ENCODE measurements at places on chromosomes 6 and 20.

DNA sequence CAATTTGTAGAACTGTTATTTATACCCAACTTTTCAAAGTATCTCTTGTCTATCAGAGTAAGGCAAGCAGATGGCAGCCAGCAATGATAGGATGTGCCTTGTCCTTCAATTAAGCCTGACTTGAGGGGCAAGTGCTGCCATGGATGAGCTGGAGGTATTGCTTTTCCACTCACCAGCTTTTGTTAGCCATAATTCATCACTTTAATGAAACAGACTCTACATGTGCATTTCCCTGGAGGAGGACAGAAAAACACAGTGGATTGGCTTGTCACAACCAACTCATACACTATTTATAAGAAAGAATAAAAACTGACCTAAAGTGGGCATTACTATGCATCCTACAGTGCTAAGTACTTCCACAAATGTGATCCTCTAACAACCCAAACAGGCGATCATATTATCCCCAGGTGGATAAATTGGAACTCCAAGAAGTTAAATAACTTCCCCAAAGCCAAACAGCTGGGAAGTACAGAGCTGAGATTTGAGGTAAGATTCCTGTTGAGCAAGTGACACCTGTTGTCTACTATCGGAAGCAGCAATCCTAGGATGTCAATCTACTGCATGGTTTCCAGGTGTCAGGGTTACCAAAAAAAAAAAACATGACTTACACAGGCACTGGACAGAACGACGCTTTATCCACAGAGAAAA lies 73.9 kb upstream of the NRSN1 start:
- DNase-seq = no peak

DNA sequence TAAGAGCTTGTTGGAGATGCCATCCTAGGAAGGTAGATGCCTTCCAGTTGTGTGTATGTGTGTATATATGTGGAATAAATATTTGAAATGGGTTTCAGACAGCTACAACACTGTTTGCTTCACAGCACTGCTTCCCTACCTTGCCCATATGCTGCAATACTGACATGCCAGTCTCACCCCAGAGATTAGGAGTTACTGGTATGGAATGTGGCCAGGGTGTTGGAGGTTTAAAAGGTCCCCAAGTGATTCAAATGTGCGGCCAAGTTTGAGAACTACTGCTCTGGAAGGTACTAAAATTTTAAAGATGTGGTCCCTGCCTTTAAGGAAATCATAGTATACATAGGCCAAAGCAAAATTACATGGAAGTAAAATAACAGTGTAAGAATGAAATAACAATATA lies 39.5 kb downstream of the BCKDHB start:
- no peak for DNase-seq

- peak; percentile 13 for DNase-seq
Observed at GRCh38 chr6:5729813-5730517, 276.8 kb downstream of the NRN1 start.

DNA sequence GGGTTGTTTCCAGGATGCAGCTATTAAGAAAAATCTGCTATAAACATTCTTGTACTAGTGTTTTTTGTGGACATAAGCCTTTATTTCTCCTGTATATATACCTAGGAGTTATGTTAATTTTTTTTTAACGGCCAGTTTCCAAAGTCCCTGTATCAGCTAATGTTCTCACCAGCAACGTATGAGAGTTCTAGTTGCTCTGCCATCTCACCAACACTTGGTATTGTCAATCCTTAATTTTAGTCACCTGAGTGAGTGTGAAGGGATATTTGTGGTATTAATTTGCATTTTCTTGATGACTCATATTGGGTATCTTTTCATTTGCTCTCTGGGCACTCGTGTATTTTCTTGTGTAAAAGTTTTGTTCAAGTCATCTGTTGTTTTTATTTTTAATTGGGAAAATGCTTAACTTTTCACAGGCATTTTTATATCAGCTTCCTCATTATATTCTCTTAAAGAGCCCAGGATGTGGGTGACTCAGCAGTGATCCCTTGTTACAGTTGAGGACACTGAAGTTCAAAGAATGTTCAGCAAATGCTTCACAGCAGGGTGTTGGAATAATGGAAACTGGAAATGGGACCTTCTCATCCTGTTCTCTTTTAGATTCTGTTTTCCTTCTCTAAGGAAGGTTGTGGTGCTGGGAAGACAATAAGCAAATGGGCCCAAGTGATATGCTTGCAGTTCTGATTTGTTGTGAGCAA lies 211.7 kb upstream of the PRND start:
- no peak for DNase-seq

DNA sequence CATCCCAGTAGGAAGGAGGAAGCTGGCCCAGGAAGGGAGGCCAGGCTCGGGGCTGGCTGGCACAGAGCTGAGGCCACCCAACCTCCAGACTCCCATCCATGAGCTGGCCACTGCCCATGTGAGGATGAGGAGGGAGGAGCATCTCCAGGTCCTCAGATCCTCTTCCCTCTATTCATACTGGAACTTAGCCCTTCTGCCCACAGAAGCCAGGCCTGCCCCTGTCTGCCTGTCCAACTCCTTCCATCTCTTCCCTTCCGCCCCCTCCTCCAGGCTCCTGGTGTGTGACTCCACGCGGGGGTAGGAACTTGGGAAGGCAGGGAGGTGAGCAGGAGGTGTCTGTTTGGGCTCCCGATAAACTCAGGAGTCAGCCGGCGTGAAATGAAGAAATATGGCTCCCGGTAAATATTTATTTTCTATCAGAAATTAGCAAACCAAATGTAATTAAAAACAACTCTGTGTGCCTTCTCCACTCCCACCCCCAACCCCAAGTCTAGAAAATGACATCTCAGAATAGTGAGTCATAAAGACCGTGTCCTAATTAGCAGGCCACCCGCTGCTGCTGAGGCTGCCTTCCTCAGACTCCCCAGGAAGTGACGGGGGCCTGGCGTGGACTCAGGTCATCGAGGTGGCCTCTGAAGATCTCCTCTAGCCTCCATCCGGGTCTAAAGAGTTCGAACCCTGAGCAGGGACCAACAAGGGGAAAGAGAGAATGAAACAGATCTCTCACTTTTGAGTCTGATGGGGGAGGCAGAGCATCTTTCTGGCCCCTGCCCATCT lies 81.9 kb downstream of the MDGA1 start:
- no peak for DNase-seq

- no peak for DNase-seq
Observed at GRCh38 chr6:39153766-39154397, 38.9 kb upstream of the SAYSD1 start.

GRCh38 chr6:158911746-158912480 lies 88.1 kb downstream of the RSPH3 start:
- peak; percentile 70 for DNase-seq

GRCh38 chr6:15561447-15562199 lies 101.2 kb downstream of the DTNBP1 start:
- DNase-seq = no peak

DNA sequence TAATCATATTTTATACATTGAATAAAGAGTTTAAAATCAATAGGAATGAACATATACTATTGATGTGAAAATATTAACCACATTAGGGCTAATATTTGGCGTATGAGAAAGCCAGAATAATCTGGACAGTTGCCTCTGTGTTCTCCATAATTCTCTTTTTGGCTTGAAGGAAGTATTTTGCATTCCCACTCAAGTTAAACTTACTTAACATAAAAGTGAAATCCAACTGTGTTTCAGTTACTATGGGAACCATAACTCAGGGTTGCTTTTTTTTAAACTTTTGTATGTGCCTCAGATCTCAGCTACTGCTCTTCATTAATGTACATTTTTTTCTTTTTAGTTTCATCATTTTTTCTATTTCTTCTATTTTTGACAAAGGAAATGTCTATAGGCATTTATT lies 479.8 kb downstream of the NKAIN2 start:
- DNase-seq = no peak

DNA sequence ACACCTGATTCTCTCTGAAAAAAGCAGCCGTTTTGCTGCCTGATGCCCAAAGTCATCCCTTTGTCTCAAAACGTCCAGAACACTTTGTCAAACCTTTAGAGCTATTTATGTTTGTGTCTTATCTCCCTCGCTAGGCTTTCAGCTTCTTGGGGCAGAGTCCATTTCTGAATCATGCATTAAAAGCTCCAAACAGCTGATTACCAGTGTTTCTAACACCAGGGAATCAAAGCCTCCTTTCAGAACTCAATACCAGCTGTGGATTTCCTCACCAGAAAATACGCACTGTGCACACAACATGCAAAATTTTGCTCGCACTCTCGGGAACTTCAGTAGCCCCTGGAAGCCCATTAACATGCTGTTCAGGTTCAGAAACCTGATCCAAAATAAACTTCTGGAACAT lies 333.3 kb downstream of the HACE1 start:
- DNase-seq = no peak

DNA sequence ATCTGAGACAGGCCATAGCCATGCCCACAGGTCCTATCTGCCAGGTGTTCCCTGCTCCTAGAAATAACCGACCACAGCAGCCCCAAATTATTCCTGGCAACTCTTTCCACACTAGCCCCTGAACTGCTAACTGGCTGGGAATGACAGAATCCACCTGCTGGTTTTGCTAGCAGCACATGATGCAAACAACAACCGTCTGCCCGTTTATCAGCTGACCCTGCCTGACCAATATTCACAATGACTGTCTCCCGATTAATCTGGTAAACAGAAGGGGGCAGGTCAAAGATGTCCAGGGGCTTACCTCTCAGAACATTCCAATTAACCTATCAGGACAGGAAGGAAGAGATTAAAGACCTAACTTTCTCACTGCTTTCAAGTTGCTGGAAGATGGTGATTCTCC lies 101.5 kb downstream of the NRSN1 start:
- no peak for DNase-seq

DNA sequence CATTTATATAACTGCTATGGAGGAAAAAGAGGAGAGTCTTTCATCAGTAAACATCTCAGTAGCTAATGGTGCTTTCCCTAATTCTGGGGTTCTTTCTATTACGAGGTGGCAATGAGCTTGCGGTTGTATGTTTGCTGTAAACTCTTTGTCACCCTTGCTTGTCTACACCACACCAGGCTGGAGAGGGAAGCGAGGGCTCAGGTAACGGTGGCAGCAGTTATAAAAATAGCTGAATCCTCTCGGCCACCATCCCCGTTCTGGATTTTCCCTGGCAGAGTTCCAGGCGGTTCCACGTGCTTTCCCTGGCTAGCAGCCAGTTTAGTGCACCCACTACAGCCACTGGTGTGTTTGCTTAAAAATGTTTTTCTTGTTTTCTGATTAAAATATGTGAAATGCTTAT lies 39.0 kb downstream of the MAS1 start:
- peak; percentile 1 for DNase-seq

DNA sequence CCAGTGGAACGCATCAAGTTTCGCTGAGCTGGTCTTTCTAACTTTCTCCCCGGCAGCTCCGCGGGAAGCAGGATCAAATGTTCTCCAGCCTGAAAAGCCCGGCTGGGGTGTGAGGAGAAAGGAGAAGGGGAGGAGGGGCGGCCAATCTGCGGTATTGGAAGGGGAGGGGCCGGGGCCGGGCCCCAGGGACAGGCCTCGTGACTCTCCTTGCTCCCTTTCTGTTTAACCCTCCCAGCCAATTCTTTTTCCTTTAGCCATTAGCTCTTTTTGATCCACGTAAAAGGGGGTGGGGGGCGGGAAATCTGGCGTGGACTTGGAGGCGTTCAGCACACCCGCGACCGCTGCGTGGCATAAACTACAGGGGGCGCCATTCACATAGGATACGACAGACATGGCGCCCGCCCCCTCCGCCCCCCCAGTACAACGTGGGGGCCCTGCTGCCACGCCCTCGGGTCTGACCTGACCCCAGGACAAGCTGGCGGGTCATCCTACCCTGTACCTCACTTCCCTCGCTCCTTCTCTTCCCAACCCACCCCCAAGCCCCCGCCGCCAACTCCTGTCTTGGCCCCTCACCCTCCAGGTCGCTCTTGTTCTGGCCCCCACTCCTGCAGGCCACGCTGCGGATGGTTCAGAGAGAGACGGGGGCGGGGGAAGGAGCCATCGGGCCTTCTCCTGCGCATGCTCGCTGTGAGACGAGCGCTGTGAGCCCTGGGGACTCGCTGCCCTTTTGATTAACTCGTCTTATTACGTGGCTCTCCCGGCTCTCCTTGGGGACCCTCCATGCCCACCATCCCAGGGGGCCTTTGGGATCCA lies 7.8 kb upstream of the MDGA1 start:
- DNase-seq = no peak

DNA sequence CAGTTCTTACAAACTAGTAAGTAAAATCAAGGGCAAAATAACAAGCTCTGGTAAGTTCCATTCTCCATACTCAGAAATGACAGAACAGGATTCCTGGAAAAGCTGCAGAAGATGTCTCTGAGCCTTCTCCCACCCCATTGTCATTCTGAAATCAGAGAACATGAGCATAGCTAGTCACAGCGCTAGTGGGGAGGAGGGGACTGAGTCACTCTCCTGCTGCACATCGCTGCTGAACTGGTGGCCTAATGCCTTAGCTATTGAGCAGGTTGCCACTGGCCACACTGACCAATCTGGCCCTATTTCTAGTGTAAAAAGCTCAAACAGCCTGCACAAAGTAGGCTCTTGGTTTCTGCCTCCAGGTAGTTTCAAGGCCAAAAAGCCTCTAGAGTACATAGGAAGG lies 26.1 kb upstream of the RIPPLY2 start:
- DNase-seq = no peak

- no peak for DNase-seq
Observed at GRCh38 chr6:166029506-166029905, 138.1 kb downstream of the TBXT start.

DNA sequence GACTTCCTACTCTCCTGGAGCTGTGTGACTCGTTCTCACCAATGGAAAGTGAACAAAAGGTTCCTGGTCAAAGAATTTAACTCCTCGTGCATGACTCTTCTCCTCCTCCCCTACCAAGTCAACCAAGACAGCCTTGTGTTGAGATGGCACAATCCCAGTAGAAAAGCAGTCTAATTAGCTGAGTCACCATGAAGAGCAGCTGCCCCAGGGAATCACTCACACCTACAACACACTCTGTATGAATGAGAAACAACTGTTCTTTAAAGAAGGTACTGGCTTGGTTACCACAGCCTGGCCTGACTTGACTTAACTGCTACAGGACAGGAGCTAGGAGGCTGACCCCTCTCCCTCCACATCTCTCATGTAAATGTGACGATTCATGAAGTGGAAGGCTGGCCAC lies 2.9 kb upstream of the HLA-DOB start:
- no peak for DNase-seq

DNA sequence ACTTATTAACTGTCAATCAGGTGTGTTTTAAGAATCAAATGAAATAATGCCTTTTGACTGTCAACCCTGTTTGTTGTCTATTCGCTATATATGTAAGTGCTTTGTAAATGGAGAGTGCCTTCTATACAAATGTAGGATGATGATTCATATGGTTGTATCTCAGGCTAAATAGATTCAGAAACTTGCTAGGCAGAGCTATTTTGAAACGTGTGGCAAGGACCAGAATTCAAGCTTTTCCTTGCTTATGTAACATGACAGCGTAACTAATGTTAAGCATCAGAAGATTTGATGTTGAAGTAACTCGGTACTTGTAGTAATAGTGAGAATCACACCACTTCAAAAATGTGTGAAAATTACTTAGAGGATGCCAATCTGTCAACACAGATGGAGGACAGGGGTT lies 3.4 kb downstream of the OGFRL1 start:
- no peak for DNase-seq

All from NCI-H2081 (cell line).